ENCODE measurements at places on chromosomes 1 and 21.

DNA sequence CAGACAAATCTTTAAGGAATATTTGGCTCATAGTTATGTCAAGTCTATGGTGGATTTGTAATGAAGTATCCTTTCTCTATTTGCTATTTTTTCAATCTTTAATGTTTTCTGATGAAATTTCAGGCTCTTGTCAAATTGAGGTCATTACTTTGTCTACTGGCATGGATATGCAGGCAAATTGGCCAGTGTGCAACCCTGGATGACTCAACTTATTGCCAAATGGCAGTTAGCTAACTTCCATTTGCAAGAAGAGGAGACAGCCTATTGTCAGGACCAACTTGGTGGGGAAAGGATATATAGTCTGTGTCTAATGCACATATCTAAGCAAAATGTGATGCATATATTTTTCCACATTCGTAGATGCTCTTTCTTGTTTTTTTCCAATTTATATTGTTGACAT is 530.5 kb downstream of the PTBP2 start:
- DNase-seq = no peak

- no peak for DNase-seq
Measured at GRCh38 chr1:224736619-224737352, 120.7 kb downstream of the CNIH3 start.

GRCh38 chr1:248858096-248858890 is 592 bp downstream of the ZNF692 start:
- peak; percentile 32 for DNase-seq

DNA sequence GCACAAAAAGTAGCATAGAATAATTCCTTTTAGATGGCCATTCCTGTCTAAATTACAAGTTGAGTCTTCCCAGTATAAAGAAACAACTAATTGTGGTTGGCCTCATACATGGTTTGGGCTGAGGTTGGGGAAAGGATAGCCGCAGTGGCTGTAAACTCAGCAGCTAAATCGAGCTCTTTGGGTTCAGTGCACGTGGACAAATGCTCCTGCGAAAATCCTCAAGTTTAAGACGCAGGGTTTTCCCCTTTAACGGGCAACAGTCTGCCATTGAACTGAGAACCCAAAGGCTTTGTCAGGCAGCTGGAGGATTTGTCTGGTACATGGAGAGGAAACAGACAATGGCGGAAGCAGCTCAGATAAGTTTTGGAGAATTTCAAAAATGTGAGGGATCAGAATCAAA is 331.9 kb downstream of the TGFB2 start:
- no peak for DNase-seq

DNA sequence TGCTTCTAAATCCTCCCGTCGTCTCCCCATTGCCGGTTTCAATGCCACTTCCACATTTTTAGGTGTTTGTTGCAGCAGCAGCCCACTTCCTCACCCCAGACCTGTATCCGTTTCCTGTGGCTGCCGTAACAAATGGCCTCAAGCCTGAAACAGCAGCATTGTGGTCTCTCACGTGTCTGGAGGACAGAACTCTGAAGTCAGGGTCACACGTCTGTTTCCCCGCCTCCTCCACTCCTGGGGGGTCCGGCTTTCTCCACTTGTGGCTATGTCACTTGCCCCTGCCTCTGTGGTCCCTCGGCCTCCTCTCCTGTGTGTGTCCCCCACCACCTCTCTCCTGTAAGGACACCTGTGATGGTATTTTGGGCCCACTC is 21.8 kb downstream of the TRPM2 start:
- DNase-seq = no peak

DNA sequence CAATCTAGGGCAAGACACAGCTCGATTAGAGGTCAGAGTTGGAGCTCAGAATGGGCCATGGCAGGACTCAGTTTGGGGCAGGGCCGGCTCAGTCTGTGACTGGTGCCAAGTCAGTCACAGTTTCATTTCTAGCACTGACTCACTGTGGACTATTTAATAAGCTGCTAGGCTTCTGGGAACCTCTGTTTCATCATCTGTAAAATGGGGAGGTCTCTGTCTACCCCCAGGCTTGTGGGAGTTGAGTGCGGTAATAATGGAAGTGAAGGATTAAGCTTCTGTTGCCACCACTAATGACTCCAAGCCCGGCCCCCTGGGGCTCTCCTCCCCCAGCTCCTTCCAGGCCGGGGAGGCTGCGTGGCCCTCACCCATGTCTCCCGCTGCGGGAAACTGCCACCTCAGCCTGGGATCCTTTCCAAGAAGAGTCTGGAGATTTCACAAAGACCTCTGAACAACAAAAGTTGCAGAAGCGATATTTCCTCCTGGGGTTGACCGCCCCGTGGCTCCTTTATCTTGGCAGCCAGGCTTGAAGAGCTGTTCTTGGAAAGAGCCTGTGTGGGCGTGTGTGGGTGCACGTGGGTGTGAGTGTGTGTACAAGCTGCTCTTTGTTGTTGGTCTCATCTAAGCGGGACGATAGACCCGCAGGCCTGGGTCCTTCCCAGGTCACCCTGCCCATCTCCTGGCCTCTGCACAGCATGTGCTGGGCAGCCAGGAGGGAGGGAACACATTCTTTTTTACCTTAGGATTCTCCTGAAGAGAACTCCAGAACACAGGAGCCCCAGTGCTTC is 29.1 kb downstream of the KNCN start:
- peak; percentile 46 for DNase-seq

- DNase-seq = no peak
Measured at GRCh38 chr1:210288116-210288515, 40.6 kb upstream of the HHAT start.

DNA sequence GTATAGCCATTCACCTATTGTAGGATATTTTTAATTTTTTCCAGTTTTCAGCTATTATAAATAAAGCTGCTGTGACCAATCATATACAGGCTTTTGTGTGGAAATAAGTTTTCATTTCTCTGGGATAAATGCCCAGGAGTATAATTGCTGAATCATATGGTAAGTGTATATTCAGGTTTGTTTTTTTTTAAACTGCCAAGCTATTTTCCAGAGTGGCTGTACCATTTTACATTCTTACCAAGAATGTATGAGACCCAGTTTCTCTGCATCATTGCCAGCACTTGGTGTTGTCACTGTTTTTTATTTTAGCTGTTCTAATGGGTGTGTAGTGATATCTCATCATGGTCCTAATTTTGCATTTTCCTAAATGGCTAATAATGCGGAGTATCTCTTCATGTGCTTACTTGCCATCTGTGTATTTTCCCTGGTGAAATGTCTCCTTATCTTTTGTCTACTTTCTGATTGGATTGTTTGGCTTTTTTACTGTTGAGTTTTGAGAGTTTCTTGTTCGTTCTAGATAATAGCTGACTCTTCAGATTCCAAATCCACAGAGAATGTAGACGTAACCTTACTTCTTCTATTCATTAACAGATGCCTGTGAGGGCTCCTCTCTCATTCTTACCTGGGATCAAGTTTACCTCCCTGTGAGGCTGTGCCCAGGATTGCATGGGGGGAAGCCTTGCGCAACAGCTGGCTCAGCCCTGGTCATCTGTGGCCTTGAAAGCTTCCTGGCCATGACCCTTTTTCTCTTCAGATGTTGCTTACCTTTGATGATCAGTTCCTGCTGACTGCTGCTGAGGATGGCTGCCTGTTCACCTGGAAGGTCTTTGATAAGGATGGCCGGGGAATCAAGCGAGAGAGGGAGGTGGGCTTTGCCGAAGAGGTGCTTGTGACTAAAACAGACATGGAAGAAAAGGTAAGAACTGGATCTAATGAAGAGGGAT is 42.6 kb downstream of the CFAP57 start:
- no peak for DNase-seq

DNA sequence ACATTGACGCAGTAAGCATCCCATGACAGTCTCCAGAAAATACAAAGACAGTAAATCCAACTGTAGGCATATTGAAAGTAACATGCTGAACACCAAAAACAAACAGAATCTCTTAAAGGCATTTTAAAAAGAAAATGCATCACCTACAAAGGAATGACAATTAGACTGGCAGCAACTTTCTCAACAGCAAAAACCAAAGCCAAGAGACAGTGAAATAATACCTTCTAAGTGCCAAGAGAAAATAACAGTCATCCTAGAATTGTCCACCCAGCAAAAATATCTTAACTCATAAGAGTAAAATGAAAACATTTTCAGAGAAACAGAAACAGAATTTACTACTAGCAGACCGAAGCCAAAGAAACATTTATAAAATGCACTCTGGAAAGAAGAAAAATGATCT is 20.0 kb downstream of the CCDC185 start:
- no peak for DNase-seq

DNA sequence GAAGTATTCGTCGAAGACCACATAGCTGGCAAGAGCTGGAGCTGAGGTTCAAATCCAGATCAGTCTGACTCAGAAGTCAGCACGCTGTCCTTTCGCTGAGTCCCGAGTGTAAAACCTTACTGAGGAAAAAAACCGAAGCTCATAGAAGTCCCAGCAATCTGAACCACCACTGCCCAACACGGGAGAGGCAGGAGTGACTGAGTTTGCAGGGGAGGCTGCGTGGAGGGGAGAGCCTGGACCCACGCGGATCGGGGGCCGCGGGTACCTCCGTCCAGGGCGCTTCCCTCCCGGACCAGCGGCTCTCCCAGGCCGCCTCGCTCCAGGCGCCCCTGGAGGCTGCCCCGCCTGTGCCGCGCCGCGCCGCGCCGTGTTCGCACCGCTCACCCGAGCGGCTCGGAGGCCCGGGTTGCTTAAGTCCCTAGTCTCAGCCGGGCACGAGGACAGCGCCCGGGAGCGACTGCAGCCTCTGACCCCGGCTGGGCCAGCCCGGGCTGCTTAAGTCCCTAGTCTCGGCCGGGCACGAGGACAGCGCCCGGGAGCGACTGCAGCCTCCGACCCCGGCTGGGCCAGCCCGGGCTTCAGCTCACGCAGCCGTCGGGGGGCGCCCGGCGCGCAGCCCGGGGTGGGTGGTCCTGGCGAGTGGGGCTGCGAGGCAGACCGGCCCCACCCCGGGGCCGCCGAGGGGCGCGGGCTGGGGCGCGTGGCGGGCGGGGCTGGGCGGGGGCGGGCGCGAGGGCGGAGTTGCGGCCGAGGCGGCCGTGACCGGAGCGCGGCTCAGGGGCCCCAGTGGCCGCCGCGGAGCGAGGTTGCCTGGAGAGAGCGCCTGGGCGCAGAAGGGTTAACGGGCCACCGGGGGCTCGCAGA is at the start of gene ADAMTSL4:
Gene ADAMTSL4 (plus strand): TSS at position 777 of the 864 bp plus-strand sequence. CDS start 2,881 bp downstream, outside the sequence.
- no peak for DNase-seq

DNA sequence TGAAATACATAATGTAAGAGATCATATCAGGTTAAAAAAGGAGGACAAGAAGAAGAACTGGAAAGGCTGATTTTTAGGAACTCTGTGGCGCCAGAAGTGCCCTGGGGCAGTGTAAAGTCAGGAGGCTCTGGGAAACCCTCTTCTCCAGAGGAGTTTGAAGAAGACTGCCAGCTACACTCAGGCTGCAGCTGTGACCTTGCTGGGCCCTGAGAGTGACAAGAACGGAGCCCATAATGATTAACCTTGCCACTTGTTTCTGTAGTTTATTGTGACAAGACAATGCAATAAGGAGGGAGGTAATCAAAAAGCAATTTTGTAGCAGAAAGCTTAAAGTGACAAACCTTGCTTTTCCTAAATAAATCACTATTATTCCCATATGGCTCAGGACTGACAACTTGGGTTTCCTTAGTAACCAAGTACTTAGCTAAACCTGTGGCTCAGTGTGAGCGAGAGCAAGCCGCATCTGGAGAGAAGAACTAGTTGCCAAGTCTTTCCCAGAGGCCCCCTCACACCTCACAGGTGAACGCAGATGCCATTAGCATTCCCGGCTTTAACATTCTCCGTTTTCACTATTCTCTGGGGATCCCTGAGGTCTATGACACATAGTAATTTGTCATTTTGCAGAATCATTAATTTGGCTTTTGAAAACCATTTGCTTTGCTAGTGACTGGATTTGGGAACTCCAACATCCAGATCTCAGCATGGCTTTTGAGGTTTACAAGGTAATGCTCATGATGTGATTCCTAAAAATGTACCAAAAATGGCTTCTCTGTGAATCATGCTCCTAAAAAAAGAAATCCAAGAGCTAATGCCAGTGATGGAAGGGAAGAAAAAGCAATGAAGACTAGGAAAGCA is 115.9 kb downstream of the OMA1 start:
- no peak for DNase-seq

DNA sequence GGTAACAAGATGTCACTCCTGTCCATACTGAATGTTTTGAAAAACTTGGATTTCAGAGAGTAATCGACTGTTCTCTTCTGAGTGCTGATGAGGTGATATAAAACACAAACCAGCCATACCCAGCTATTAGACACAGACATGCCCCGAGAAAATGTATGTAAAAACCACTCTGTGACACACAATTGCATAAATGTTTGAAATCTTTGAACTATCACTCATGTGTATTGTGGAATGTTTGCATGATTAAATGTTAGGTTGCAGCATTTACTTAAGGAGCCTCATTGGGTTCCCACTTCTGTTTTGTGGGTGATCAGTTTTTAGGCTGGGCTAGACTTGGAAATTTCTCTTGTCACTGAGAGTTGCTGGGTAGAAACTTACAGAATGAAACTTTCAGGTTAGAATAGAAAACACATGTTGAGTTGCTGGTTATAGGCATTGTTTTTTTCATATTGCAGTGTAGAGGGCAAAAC is 270.4 kb upstream of the B3GALT2 start:
- DNase-seq = no peak

DNA sequence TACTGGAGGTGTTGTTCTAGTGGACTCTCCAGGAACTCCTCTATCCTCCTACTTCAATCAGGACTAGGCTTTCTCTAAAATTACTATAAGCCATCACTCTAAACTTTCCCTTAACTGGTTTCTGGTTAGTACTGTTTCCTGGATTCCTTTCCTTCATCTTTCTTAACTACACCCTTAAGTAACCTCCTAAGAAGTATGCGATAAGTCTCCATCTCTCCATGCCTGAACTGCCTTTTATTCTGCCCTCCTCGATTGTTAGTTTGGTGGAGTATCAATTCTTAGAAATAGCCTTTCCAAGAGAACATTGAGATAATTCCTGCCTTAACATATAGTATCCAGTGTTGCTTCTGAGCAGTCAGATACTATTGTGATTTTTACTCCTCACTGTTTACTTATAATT is 162.9 kb upstream of the PDE4B start:
- DNase-seq = no peak

GRCh38 chr1:46757956-46758528 is 39.1 kb upstream of the EFCAB14 start:
- no peak for DNase-seq

GRCh38 chr1:17790383-17791054 is 35.4 kb downstream of the ACTL8 start:
- no peak for DNase-seq

DNA sequence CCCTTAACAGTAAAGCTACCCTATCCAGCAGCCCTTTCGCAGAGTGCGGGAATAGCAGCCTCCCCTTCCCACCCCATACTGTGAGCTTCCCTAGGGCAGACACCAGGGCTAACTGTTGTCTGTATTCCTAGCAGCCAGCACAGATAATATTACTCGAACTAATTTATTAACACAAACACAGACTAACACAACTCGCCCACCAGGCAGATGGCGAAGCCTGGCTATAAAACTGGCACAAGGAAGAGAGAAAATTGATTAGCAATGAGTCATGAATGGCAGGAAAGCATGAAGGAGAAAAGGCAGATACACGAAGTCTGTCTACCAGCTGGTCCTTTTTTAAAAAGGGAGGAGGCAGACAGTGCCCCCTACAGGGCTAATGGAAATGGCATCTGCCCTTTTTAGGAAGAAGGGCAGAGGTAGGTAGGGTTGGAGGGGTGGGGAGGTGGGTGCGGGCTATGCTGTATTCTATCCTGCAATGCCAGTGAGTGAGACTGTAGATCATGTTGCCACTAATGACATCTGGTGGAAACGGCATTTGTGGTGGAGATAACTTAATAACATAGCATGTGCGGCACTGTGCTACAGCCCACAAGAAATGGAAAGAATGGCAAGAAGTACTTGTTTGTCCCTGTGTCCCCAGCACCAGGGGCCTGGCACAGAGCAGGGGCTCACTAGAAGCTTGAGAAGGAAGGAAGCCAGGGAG is 30.6 kb upstream of the CTPS1 start:
- DNase-seq = peak; percentile 64

- no peak for DNase-seq
Measured at GRCh38 chr1:10541286-10541685, 66.5 kb downstream of the PEX14 start.
